ENCODE measurements at places on chromosomes 7 and 10.

DNA sequence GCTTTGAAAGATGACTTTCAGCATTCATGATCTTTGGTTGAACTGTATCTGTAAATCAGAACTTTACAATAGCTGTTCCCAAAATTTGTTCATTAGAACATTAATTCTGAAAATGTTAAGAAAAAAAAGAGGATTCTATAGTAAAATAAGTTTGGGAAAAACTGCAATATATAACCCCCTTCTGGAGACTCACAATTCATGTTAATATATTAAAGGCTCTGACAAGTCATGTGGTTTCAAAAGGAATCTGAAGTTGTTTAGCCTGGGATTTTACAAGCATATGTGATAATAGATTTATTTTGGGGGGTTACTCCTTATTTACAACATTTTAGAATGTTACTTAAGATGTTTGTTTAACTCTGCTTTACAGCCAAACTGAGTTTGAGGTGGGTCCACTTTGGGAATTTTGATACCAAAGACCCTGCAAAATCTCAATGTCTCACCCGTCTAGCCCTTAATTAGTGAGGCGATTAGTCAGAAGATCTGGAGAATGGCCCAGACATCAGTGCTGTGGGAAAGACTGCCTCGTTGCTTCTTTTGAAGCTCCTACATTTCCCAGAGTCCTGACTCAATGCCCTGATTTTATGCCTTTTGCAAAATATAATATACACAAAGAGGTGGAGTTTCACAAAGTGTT is 40.0 kb downstream of the CDK1 start:
- DNase-seq: no peak

- no peak for DNase-seq
Observed at GRCh38 chr10:109969760-109970346, 37.9 kb upstream of the ADD3 start.

DNA sequence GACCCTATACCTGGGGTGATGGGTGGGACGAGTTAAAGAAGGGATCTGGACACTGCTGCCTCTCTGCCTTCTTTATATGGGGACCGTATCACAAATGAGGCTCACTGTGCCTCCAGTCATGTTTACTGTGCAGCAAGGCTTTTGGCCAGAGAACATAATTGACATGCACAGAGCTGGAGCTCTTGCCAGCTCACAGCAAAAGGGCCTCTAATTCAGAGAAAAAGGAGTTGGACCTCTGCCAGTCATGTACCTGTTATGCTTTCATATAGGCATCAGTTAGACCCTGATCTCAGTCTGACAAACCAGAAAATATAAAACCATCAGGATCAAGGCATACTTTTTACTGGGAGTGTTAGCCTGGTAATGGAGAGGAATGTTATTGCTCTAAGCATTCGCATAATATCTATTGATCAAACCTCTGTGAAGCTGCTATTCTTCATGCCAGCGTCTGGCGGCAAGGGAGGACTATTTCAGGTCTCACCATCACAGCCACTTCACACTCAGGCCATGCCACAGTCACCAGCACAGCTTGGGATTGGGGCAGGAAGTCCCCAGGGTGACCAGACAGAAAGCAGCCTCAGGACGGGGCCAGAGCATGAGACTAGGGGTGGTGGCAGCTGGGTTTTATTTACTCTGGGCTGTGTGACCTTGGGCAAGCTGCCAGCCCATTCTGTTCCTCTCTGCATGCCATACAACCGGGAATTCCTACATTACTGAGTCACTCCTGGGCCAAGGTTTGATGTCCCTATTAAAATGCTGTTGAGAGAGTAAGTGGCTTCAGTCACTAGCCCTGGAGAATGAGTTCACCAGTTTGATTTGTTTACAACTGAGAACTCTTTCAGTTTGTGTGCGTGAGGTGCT is 90.1 kb downstream of the NPSR1 start:
- DNase-seq: no peak

DNA sequence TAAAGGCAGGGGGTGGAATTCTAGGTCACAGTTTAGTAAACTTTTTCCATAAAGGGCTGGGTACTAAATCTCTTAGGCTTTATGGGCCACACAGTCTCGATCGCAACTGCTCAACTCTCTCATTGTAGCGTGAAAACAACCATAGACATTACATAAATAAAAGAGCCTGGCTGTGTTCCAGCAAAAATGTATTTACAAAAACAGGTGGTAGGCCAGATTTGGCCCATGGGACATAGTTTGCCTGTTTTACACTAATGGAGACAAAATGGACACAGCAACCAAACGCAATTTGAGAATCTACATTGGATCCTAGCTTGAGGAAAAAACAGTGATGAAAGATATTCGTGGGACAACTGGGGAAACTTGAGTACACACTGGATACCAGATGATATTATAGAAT is 23.2 kb upstream of the MALSU1 start:
- DNase-seq: no peak

- peak; percentile 4 for DNase-seq
Observed at GRCh38 chr10:123554656-123555055, 111.5 kb upstream of the GPR26 start.

DNA sequence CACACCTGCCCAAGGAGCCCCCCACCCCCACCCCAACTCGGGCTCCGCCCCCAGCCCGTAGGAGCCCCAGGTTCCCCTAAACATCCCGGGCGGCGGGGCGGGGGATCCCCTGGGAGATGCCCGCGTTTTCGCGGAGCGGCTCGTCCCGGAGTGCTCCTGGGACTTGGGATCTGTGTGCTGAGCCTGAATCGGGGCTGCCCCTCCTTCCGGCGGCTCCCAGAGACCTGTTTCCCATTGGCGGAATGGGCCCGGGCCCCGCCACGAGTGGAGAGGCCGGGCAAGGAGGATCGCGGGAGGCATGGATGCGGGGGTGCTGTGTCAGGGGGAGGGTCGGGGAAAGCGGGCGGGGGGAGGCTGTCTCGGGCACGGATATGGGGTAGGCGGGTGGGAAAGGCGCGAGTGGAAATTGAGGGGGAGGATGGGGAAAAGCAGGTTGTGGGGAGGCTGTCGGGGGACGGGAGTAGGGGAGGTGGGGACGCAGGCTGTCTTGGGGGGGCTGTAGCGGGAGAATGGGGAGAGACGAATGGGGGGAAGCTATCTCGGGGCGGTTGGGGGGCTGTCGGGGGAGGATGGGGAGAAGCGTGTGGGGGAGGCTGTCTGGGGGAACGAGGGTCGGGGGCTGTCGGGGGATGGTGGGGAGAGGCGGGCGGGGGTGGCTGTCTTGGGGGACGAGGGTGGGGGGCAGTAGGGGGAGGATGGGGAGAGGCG is 572 bp upstream of the BHLHA15 start:
- peak; percentile 43 for DNase-seq

- no peak for DNase-seq
Observed at GRCh38 chr7:22921386-22922086, 92.4 kb downstream of the HYCC1 start.

DNA sequence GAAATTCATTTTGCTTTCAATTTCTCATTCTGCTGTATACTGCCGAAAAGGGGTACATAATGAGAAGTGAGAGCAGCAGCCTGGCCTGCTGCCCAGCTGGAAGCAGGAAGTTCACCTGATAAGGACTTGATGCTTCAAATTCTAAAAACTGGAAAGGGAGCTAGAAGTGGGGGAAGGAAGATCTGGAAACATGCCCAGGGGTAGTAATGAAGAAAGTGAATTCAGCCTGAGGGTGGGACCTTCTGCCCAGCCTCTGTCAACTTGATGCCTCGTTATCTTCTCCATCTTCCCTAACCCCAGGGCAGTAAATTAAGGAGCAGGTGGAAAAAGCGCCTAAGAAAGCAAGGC is 69.4 kb downstream of the ARMH3 start:
- DNase-seq: no peak

- no peak for DNase-seq
Observed at GRCh38 chr10:58909881-58910280, 266.6 kb upstream of the PHYHIPL start.

- no peak for DNase-seq
Observed at GRCh38 chr10:68221196-68221595, 10.7 kb downstream of the ATOH7 start.

GRCh38 chr10:112213836-112214235 is 30.3 kb upstream of the GPAM start:
- no peak for DNase-seq

DNA sequence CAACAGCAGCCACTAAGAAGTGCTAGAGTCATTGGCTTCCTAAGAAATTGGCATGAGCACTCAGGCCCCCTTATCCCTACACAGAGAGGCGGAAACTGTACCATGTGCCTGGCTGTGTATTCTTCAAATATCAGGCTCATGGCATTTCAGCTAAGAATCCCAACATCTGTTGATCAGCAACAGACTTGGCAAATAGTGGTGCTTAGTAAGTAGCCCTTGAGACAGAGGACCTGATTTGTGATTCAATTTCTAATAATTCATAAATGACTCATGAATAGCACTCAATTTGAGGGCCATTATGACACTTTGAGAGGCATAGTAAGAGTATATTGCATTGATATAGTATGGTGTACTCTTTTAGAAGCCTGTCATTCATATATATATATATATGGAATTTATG is 309.1 kb downstream of the LRMDA start:
- no peak for DNase-seq

DNA sequence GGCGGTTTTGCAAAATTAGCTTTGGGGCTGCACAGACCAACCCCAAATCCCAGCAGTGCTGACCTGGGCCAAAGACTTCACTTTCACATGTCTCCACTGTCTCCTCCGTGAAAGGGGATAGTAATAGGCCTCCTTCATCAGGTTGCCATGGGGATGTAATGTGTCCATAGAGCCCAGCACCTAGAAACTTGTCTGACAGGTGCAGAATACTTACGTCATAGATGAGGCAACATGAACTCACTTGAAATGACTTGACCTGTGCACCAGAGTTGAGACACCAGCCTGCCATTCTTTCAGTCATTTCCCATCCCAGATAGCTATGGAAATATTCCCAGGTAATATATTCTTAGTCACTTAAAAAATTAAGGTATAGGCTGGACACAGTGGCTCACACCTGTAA is 94.2 kb downstream of the INSYN2A start:
- DNase-seq: no peak

DNA sequence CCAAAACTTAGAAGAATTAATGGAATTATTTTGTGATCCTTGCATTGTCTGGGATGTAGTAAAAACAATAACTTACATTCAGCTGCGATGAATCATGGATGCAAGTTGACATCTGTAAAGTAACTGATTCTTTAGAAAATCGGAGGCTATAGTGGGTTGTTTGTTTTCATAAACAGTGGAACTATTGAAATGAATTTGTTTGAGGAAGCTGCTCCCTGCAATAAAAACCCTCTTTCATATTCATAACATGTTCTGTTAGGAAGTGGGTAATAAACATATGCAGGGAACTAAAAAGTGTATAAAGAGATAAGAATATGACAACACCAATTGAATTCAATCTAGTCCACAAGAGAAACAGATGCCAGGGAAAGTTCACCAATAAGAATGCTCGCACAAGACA is 53.6 kb downstream of the AGMO start:
- no peak for DNase-seq

GRCh38 chr10:89589101-89589720 is 53.8 kb upstream of the SLC16A12 start:
- no peak for DNase-seq

DNA sequence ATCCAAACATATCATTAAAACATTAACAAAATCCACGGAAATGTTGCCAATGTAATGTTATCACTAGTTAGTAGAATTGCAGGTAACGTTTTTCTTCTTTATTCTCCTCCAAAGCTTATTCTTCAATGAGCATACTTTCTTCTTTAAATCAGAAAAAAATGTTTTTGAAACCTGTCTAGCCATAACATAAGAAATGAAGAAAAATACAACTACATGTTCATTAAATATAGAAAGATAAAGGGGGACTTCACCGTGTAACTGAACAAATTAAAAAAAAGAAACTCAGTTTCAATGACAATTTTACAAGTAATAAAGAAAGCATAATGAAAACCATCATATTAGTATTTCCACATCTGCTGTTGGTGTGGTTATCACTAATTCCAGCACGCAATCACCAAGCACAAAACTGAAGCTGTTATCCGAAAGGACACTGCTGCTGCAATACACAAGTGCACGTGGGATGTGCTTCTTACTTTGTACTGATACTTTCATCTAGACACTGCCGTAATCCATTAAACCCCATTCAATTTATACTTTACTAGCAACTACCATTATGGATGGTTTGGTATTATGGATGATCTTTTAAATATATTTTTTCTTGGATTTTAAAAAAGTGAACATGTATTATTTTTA is 9.6 kb downstream of the ESYT2 start:
- DNase-seq: no peak

DNA sequence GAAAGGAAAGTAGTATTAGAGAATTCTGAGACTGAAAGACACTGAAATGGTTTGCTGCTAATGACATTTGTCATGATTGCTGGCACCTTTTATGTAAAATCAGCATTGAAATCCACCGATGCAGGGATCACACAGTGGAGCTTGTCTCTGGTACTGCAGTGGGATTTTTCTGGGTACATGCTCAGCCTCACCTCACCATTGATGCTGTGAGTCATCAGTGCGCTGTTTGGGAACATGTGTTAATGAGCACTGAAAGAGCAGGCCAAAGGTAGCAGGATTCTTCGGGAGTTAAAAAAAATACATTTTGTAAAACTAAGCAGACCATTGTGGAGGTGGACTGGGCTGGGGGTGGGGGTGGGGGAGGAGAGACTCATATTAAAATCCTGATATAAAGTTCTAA is 174.9 kb downstream of the CREB5 start:
- no peak for DNase-seq

- no peak for DNase-seq
Observed at GRCh38 chr10:1315178-1315577, 259.0 kb downstream of the WDR37 start.

DNA sequence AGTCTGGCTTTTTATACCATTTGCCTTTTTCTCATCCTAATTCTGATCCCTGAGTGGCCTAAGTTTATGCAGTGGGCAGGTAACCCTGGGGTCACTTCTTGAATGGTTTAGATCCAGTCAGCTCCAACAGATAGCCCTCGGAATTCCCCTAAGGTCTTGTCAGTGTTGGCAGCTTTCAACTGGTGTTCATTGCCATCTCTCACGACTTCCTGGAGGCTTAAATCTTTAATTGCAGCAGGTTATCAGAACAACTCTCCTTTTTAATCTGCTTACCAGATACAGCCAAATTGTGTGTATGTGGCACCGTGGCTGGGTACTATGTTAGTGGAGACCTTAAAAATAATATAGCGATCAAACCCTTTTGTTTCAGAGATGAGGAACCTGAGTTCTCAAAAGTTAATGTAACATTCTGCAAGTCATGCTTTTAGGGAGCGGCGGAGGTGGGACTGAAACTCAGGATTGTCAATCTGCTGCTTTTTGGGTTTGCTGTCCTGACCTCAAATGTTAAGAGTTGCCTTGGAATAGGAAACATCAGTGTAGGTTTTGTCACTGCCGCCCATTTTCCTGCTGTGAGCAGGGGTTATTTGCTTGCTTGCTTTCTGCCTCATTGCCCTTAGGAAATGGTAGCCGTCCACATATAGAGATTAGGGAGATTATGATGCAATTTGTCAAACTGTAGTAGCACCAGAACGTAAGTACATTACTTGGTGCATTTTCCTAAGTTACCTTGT is 818 bp downstream of the DLD start:
- DNase-seq: peak; percentile 36
